ENCODE measurements at places on chromosomes 5 and 9.

DNA sequence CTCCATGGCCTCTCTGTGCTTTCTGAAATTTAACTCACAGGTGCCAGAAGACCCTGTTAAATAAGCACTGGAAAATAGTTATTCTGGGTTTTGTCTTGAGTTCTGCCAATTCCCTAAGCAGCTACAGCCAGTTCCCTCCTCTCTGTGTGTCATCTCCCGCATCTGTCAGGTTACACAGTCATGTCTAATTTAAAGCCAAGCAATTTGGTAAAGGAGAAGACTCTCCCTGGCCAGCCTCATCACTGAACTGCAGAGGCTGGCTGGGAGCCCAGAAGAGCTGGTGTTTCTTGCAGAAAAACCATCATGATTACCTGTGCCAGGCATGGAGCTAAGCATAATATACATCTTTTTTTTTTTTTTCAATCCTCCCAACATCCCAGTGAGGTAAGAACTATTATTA is 141.3 kb upstream of the ZNF366 start:
- no peak for DNase-seq

DNA sequence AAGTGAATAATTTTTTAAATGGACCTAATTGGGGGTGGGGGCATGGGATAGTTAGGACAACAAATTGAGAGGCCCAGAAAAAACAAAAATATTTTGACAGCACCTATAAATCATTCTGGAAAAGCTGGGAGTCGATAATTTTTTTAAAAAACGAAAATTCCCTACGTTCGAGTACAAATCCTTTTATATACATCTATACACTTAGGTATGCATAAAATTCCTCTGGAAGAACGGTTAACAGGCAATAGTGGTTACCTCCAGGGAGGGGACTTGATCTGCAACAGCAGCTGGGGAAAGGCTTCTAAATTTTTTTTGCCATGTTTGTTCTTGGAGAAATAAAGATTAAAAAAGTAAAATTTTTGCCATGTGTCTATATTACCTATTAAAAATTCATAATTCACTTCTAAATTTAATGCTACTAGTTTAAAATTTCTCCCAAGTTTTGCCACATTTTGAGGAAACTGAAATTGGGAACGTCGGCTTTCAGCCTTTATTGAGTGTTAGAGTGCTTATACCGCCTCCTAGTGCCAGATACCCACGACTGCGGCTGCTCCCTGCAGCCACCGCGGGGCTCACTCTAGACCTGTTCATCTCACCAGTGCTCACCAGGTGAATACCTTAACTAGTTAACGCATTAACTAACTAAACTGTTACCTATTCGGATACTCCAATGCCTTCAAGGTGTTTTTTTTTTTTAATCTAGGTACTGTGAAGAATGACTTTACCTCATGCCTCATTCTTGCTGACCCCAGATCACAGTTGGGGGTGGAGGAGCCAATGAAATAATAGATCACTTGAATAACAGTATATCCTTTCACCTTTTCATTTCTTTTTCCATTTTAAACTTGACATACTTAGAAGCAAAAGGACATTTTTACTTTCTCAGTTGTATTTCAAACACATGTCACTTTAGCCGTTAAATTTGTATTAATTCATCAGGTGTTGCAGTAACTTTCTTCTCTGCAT is 1.8 kb upstream of the BHMT start:
- DNase-seq: peak; percentile 59

GRCh38 chr5:122915717-122916461 is 70.5 kb downstream of the SNX24 start:
- DNase-seq: no peak

DNA sequence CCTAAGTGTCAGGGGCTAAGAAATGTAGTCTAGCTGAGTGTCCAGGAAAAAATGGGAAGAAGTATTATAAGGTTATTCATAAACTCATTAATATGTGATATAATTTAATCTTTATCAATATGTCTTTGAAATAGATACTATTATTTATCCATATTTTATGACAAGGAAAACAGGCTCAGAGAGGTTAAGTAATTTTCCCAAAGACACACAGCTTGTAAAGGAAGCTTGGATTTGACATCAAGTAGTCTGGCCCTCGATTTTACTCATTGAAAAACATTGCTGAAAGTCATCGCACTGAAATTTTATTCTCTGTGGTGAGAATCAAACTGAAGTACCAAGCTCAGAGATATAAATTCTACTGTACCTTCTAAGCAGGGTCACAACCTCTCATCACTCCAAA is 276.9 kb downstream of the MSX2 start:
- DNase-seq: no peak

DNA sequence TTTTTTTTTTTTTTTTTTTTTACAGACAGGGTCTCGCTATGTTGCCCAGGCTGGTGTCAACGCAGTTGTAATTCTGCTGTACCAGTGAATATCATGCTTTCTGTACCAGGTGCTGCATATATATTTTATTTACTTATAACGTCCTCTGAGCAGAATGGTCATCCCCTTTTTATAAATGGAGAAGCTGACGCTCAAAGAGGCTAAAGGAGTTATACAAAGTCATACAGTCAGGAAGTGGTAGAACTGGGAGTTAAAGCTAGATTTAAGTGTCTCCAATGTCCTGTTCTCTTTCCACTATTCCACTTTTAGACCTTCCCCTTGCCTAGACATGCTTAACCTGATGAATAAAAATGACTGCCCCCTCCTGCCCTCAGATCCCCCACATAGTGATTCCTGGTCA is 1.2 kb upstream of the SIL1 start:
- DNase-seq: no peak

Measured in DMS53 (cell line).